ENCODE measurements at places on chromosomes 11 and 22.

DNA sequence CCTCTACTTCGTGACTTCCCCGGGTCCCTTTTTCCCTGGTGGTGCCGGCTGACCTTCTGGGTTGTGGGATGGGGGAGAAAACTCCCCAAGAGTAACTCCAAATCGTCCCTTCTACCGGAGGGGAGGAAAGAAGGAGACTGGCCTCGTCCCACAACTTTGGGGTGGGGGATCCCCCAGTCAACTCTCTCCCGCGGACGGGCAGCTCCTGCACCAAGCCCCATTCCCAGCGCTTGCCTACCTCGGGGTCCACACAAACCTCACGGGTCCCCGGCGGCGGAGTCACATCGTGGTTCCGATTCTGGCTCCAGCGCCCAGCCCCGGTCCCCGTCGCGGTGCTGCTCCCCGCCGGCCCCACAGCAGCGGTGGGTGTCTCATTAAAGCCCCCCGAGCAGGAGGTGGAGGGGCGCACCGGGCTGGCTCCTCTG, 317 bp downstream of the BDNF start:
- no peak for DNase-seq

DNA sequence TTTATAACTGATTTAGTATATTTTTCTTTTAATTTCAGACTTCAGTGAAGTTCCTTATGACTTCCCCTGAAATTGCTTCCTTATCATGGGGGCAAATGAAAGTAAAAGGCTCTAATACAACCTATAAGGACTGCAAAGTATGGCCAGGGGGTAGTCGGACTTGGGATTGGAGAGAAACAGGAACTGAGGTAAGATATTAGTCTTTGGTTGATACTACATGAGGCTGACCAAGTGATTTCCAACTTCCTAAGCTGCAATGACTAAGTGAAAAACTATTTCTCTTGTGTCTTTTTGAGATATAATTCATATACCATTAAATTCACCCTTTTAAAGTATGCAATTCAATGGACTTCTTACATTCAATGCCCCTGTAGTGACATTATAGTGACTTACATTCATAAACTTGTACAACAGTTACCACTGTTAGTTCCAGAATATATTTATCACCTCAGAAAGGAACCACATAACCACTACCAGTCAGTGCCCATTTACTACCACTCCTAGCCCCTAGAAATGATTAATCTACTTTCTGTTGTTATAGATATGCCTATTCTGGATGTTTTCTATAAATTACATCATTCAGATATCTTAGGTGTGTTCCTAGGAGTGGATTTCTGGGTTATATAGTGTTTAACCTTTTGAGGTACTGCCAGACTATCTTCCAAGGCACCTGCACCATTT, 21.6 kb downstream of the AAMDC start:
- no peak for DNase-seq

GRCh38 chr11:124865902-124866851, 945 bp downstream of the ROBO3 start:
- DNase-seq: peak; percentile 55

- peak; percentile 22 for DNase-seq
Measured at GRCh38 chr11:102451681-102452460, 694 bp downstream of the TMEM123 start.

- no peak for DNase-seq
Measured at GRCh38 chr11:9717040-9717357, 53.1 kb downstream of the SWAP70 start.

- peak; percentile 54 for DNase-seq
Measured at GRCh38 chr22:50674606-50675552, 2.3 kb downstream of the SHANK3 start.

- no peak for DNase-seq
Measured at GRCh38 chr22:39142088-39142680, 10.3 kb downstream of the CBX7 start.

- DNase-seq: no peak
Measured at GRCh38 chr11:124536520-124536919, 6.9 kb downstream of the OR8B12 start.

DNA sequence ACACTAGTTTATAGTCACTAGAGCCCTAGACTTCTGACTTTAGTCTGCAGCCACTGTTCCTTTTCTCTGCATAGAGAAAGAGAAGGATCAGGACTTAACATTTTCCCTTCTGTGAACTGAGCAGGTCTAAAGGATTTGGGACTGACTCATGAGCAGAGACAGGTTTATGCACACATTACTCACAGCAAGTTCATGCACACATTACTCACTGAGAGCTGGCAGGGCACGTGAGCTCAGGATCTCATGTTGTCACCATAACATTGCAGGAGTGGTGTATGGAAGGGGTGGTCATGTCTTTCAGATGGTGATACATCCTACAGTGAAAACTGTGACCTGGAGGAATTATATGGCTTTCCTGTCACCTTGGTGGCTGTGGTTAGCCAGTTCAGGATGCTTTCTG, 56.4 kb downstream of the CEP164 start:
- DNase-seq: no peak
